ENCODE measurements at places on chromosomes 7 and 10.
A peak's percentile ranks its signal among the peaks of the same experiment; 100 is the strongest.

DNA sequence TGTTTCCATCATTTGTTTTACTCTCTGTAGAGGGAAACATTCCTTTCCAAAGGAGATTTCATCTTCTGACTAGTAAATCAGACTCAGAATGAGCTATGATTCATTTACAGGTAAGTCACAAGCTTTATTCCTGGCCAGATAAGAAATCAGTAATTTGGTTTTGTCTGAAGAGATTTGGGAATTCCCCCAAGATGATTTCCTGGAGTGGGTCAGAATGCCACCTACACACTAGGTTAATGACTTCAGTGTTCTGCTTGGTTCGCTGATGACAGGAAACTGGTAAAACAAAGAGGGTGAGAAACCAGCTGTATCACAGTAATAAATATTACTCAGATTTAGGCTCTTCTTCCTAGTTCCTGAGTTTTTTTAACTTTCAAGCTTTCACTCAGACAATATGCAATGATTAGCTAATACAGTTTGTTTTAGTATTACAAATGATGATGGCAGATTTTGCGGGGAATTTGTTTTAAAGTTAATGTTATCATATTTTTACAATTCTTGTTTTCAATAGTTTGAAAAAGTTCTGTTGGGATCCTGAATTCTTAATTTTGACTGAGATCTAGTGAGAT, 8.3 kb upstream of the ASZ1 start:
- no peak for DNase-seq

DNA sequence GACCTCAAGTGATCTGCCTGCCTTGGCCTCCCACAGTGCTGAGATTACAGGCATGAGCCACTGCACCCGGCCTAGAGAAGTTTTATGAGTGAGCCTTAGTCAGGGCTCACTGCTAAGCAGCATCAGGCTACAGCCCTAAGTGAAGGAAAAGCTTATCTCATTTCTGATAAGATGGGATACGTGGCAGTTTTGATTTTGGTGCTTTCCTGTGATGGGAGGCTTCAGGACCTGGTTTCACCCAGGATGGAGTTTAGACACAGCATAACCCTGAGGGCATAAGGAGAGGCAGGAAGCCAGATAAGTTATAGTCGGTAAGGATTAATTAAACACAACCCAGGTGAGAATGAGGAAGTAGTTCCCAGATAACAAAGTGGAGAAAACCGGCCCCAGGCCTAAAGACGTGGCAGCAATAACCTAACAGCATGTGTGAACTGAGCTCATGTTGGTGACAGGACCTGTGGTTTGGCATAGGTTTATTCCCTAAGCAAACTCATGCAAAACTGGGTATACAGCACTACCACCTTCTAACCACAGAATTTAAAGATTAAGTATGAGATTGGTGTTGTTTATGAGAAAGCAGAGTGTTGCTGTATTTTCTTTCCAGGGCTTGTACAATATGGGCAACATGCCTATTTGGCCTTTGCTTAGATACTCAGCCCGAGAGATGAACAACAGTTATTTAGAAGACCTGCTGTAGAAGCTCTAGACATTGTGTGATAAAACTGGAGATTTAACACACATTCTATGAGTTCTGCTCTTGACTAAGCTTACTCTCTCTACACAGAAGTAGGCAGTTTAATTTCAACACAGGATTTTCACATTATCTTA, 119.4 kb downstream of the COL28A1 start:
- DNase-seq: no peak

GRCh38 chr10:21530168-21530567, 3.9 kb upstream of the MLLT10 start:
- no peak for DNase-seq

DNA sequence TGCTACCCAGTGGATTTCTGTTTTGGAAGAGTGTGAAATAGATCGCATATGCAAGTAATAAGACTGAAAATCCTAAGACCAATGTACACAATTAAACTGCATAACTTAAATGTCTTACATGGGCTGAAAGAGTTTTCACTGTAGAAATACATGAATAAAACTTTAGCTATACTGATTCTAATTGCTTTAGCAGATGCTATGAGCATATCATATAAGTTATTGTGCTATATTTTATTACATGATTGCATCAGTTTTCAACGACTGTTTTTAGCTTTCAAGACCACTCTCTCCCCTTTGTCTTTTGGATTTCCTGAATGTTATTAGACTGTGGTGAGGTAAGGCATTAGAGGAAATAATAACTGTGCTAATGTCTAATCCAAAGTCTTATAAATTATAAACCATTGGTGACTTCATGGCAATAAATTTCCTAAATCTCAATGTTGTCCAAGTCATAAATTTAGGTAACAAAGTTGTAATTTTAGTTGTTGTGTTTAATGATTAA, 124.5 kb downstream of the SEMA3A start:
- DNase-seq: no peak

GRCh38 chr10:110944792-110945396, 25.5 kb downstream of the SHOC2 start:
- no peak for DNase-seq

DNA sequence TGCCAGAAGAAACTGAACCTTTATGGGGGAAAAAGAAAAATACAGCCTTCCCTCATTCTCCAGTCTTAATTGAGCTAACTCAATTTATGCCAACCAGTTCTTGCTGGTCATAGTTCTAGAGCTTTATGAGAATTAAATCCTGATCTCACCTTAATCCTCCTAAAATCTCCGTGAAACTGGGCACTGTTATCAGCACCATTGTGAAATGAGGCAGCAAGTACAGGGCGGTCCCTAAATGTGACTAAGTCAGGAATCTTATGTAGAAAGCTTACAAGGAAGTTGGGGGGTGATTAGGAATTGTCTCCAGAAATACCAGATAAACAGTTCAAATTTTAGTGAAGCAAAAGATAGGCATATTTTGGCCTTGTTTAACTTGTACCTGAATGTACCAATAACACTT, 10.7 kb upstream of the INSYN2A start:
- DNase-seq: no peak

- no peak for DNase-seq
These were observed 1066.3 kb downstream of the CNTNAP2 start for GRCh38 chr7:147182874-147183273.

DNA sequence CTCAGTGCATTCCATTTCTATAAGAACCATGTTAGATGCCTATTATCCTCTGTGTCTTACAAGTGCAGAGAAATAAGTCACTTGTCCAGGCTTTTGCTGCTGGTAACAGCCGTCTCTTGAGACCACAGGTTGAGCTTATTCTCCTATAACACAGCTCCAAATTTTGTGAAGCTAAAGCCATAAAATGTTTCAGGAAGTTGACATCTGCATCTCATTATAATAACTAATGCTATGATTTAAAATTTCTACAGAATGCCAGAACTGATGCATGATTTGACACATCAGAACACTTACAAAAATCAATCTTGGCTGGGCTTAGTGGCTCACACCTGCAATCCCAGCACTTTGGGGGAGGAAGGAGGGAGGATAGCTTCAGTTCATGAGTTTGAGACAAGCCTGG, 986.9 kb downstream of the TYW1 start:
- no peak for DNase-seq

DNA sequence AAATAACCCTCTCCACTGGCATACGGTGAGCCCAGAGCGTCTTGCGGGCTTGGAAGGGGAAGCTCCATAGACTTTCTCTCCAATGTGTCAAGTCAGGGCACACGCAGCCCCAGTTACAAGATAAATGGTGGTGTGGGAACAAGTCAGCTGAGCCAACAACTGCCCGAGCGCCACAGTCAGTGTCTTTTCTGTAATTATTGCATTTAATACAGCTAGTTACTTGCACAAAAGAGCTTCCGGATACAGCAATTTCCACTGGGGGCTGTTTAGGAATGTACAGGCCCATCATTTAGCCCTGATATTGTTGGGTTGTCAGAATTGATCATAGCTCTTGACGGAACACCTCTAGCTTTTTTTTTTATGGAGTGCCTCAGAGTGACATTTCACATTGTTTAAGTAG, 193.5 kb upstream of the SP8 start:
- no peak for DNase-seq

- peak; percentile 45 for DNase-seq
These were observed 21.7 kb downstream of the ZCWPW1 start for GRCh38 chr7:100406767-100407166.

DNA sequence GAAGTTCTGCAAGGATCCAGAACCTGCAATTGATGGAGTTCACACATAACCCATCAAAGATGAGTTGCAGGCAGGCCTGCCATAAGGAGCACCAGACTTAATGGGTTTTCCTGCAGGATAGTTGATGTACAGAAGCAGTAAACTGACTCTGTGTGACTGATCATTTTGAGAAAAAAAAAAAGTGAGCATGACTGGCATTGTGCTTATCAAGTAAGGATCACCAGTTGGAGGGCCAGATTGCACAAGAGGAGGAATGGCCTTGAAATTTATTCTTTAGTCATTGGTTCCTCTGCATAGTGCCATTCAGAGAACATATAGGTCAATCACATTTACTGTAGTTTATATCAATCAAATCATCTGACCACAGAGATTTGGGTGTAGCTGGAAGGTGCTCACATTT, 3.8 kb downstream of the CYP3A43 start:
- no peak for DNase-seq

DNA sequence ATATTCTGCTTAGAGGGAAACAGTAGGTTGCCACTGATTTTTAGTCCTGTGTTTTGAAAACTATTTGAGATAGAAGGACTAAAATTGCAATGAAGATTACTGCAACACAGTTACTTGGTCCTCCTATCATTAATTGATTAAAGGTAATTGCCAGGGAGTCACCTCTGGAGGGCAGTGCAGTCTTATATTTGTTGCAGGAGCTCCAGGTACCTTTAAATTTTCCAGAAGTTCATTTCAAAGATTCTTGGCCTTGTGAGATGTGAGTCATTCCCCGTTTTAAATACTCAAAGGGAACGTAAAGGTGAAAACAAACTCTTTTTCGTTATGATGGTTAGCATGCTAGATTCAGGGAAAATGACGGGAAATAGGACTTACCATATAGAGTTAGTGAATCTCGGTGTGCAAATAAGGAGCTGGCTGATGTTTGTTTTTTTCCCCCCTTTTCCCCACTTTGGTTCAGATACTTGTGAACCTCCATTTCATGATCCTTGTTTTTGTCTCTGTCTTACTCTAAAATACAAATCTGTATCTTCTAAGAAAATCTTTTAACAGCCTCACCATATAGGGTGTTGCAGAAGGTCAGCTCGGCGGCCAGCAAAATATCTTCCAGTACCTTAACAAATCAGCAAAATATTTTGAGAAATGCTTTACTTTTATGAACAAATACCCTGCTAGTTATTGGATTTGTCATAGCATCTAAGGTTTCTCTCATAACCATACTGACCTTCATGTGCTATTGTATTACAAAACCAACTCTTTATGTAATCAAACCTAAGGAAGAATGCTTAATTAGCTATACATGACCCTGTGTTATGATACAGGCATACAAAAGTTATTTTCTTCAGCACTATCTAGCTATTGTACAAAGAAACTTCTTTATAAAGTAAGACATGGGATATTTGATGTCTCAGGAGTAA, 143.0 kb upstream of the HDAC9 start:
- peak; percentile 77 for DNase-seq

GRCh38 chr10:126124668-126125349, 228.4 kb downstream of the FANK1 start:
- peak; percentile 36 for DNase-seq

GRCh38 chr10:28996947-28997551, 291.8 kb upstream of the LYZL1 start:
- DNase-seq: peak; percentile 17

GRCh38 chr10:85927952-85928665, 438.5 kb downstream of the GRID1 start:
- DNase-seq: no peak

GRCh38 chr7:117859246-117859812, 13.9 kb downstream of the CTTNBP2 start:
- no peak for DNase-seq

DNA sequence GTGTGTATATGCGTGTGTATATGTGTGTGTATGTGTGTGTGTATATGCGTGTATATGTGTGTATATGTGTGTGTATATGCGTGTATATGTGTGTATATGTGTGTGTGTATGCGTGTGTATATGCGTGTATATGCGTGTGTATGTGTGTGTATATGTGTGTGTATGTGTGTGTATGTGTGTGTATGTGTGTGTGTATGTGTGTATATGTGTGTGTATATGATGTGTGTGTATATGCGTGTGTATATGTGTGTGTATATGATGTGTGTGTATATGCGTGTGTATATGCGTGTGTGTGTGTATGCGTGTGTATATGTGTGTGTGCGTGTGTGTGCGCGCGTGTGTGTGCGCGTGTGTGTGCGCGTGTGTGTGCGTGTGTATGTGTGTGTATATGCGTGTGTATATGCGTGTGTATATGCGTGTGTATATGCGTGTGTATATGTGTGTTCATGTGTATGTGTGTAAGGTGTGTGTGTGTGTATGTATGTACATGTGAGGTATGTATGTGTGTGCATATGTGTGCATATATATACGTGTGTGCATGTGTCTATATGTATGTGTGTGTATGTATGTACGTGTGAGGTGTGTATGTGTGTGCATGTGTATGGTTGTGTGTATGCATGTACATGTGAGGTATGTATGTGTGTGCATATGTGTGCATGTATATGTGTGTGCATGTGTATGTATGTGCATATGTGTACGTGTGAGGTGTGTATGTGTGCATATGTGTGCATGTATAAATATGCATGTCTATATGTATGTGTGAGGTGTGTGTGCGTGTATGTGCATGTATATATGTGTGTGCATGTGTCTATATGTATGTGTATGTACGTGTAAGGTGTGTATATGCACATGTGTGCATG, 6.0 kb downstream of the UCN3 start:
- no peak for DNase-seq

DNA sequence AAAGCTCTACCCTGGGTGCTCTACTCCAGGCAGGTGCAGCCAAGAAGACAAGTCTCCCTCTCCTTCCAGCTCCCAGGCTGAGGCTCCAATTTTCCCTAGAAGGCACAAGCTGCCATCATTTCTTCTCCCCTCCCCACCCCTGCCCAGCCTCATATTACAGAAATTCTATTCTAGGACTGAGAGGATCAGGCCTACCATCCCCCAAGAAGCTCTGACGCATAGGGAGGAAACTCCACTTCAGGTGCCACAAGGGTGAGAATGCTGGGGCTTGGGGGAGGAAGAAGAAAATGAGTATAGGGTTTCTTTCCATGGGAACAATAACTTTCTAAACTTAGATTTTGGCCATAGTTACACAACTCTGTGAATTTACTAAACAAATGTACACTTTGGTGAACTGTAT, 35.3 kb downstream of the FEZF1 start:
- DNase-seq: no peak

GRCh38 chr10:19778996-19779395, 37.2 kb upstream of the PLXDC2 start:
- no peak for DNase-seq

- DNase-seq: no peak
These were observed 31.7 kb upstream of the FIGNL1 start for GRCh38 chr7:50481867-50482266.

- DNase-seq: peak; percentile 43
These were observed 44.7 kb upstream of the PDZD8 start for GRCh38 chr10:117419921-117420320.
